Cardiac ventricle fibroblast (primary cell): ENCODE measurements at places on chromosomes 5 and 9. TPM values are rescaled to one million over a fixed set of nuclear protein-coding genes. Genes with fewer than 3 reads are reported as not detected.

IL4 gene
- not detected in 2 replicates for total RNA-seq

AGXT2 gene
- not detected in 2 replicates for total RNA-seq

C1QTNF2 gene
- total RNA-seq = not detected in 2 replicates

SLCO4C1 gene
- 0.05 TPM in 1 of 2 replicates, not detected in the other for total RNA-seq

STKLD1 gene
- total RNA-seq = 0.34 TPM in 1 of 2 replicates, not detected in the other

ALDOB gene
- not detected in 2 replicates for total RNA-seq

CDKN2B-AS1 gene
- total RNA-seq = 1.2 and 3.1 TPM in 2 replicates

CDHR2 gene
- not detected in 2 replicates for total RNA-seq

NIM1K gene
- 0.68 and 0.87 TPM in 2 replicates for total RNA-seq

IRX2 gene
- 0.25 and 0.44 TPM in 2 replicates for total RNA-seq

CARTPT gene
- total RNA-seq = not detected in 2 replicates
